ENCODE measurements at places on chromosomes 1 and 21. TPM values are rescaled to one million over a fixed set of nuclear protein-coding genes. Genes with fewer than 3 reads are reported as not detected.

DNA sequence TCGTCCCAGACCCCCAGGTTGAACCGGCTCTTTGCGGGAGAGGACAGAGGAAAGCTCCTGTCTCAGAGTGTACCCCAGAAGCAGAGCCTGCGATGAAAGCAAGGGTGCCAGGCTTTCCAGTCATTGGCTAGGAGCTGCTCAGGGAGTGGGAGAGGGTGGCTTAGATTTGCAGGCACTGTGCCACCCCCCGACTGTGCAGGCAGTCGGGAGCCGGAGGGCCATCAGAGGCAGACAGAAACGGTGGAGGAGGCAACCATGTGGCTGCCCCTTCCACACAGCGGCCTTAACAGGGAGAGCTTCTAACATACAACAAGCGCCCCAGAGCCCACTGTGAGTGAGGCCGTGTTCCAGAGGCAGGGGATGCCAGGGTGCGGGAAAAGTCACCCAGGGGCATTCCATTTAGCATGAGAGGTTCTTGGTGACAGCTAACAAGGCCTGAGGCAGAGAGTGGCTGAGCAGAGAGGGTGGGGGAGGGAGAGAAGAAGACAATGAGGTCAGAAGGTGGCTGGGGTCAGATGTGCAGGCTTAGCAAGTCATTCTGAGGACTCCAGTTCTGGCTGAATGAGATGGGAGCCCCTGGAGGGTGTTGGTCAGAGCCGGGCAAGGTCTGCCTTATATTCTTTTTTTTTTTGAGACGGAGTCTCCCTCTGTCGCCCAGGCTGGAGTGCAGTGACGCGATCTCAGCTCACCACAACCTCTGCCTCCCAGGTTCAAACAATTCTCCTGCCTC lies 9.5 kb upstream of the C1orf167 start:
- DNase-seq: no peak

GRCh38 chr1:68145418-68146126 lies 86.8 kb downstream of the WLS start:
- no peak for DNase-seq

DNA sequence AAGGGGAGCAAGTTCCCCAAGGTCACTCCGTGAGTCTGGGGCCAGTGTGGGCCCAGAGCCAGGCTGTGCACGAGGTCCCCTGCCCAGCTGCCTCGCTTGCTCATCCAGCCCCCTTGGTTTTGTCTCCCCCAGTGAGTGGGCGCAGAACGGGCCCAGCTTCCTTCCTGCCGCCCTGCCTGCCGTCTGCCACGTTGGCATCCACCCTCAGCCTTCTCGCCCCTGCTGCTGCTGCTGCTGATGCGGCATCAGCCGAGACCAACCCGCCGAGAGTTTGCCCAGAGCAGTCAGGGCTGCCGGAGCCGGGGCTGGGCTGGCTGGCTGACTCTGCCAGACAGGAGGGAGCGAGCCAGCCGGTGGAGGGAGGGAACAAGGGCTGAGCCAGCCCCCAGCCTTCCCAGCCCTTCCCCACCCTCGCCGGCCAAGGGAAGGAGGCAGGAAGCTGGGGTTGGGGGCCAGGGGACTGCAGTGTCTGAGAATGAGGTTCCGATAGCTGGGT lies 31.4 kb upstream of the WASF2 start:
- peak; percentile 42 for DNase-seq

DNA sequence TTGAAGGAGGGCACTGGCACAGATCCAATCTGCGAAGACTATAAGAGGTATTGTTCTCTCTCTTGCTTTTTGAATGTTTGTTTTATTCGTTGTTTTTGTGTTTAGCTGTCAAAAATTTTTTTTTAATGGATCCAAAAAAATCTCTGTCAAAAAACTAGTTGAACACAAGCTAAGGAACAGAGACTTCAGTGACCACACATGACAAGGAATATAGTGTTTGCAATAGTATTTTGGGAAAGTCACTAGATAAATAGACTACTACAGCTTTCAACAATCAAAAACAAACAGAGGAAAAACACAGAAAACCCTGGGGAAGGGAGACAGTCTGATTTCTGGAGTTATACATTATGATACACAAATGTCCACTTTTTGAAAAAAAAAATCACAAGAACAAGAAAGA lies 36.9 kb upstream of the COA6 start:
- no peak for DNase-seq

- DNase-seq: no peak
These were observed 242.4 kb downstream of the BARHL2 start for GRCh38 chr1:90474731-90475130.

- DNase-seq: no peak
These were observed 1.2 kb upstream of the LELP1 start for GRCh38 chr1:153202006-153202405.

DNA sequence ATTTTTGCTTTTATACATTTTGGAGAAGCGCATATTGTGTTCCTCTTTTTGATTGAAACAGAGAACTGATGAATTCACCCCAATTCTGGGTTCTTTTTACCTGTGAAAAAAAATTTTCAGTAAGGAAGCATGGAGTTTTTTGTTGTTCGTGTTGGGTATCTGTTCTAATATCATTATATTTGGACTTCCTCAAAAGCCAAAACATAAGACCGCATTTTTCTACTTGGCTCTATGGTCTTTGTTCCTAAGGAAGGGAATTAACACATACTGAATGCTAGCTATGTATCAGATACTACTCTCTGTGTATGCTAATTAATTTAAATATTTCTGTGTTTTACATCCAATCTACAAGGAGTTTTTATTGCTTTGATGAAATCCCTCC lies 12.9 kb downstream of the EPB41 start:
- DNase-seq: no peak

DNA sequence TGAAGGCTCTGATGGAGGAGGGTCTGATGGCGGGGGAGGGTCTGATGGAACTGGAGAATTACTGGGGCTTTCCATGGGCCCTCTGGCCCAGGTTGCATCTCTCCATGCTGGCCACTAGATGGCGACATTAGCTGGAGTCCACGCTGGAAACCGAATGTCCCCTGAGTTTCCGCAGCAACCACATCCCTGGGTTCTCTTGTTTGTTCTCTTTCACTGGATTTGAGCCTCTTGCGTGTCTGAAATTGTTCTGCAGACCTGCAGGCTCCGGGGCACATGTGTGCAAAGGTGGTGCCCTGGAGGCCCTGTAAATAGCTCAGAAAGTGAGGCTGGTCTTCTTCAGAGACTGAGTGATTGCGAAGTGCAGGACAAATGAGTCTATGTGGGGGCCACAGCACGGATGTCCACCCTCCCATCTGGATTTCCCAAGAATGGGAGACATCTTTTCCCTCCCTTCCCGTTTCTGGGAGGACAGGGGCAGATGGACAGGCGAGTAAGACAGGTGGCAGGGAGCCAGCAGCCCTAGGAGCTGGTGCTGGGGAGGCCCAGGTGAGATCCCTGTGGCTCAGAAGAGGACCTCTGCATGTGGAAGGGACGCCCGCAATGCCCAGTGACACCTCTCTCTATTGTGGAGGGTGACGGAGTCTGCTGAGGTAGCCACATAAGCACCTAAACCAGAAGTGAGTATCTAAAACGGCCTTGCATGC lies 73.2 kb upstream of the ABCG1 start:
- DNase-seq: peak; percentile 74

DNA sequence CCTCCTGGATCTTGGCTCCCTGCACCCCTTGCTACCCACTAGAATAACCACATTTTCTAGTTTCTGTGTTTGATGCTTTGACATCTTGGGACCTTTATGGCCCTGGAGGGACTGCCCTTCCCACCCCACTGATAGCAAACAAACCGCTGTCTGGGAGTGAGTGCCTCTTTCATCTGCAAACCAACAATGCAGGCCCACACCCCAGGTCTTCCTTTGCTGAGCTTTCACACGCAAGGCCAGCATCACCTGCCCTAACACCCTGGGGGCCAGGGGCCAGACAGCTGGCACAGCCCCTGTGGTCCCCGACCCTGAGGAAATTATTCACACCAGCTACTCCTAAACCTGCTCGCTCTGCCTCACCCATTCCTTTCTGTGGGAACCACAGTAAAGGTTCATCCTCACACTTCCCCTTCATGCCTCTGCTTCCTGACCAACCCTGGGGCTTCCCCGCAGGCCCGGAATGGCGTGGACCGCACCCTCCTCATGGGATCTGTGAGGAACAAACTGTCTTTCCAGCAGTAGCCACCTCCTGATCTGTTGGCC lies 15.4 kb downstream of the SLC2A7 start:
- DNase-seq: no peak

The CR1 gene
- 0.93 TPM for polyA plus RNA-seq

The PDE9A gene
- 7.5 TPM for polyA plus RNA-seq

The KRTAP12-2 gene
- polyA plus RNA-seq: not detected
